Urinary bladder (tissue), 4 donors: ENCODE measurements at places on chromosomes 1 and 21. TPM values are rescaled to one million over a fixed set of nuclear protein-coding genes. Genes with fewer than 3 reads are reported as not detected.

DNA sequence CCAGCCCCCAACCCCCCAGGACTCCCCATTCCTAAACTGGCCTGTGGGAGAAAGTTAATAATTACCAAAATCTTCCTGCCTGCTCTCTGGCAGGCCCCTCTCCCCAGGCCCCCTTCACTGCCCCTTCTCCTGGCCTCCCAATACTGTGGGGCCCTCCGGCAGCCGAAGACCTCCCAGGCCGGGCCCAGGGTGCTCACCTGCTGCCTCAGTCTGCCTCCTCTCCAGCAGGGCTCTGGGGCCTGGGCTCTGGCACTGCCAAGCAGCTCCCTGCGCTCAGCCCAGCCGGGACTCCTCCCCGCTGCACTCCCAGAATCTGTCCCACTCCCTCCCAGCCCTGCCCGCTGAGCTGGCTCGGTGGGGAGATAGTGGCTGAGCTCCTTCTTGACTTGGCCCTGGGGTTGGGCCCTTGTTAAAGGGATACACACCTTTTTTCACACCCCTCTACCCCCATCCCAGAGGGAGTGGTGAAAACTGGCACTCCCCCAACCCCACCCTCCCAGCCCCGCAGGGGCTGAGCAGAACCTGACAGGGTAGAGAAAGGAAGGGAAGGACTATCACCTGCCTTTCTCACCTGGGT is at the start of gene S100A16:
TSS of gene S100A16 (minus strand) at position 383 of the 577 bp plus-strand sequence. CDS start 4,986 bp downstream, outside the sequence.
- DNase-seq, result no peak

- DNase-seq, result no peak
Observed at GRCh38 chr1:221664253-221664652, 77.6 kb downstream of the DUSP10 start.

DNA sequence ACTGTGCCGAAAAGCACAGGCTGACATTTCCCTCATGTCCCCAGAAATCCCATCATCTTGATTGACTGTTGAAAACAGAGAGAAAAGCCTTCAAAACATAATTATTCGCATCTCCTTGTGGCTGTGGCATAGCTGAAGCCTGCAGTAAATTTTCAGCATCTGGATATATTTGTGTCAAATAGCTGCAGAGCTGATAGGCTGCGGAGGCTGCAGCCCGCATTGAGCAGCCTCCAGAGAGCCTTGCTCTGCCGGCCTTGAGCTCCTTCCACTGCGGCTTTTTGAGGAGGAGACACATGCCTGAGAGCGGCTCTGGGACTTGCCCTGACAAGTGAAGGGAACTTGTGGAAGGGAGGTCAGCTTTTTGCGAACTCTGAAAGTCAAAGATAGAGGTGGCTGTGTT is 144.7 kb downstream of the RYR2 start:
- DNase-seq, result no peak

- no peak for DNase-seq
Observed at GRCh38 chr1:169844941-169845608, 48.6 kb downstream of the SCYL3 start.

DNA sequence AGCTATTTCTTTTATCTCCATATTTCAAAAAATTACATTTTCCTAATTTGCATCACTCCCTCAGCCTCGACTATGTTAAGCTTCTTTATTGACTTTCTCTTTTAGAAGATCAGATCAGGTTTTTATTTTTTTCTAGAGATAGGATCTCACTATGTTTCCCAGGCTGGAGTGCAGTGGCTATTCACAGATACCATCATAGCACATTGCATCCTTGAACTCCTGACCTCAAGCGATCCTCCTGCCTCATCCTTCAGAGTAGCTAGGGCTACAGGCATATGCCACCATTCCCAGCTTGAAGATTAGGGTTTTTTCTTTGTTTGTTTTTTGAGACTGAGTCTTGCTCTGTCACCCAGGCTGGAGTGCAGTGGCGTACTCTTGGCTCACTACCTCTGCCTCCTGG is 20.1 kb downstream of the UCK2 start:
- no peak for DNase-seq

- DNase-seq, result no peak
Observed at GRCh38 chr1:22048351-22049192, 3.9 kb upstream of the CDC42 start.

GRCh38 chr1:93723110-93723509 is 41.5 kb upstream of the BCAR3 start:
- no peak for DNase-seq

DNA sequence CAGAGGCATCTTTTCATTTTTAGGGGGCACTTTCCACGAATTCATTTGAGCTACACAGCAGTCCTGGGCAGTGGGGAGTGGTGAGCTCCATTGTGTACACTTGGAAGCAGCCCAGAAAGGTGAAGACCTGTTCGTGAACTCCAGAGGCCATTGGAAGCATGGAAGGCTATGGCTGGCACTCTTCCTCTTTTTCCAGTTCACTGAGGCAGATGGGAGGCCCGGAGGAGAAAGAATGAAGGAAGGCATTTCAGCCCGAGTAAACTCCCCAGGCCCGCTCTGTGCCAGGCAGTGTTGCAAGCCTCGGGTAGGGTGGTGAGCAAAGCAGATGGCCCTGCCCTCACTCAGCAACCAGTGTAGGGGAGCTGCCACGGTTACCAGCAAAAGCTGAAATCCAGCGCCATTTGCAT is 673 bp upstream of the DHCR24 start:
- DNase-seq, result no peak

- no peak for DNase-seq
Observed at GRCh38 chr1:89100412-89100811, 25.5 kb downstream of the GBP2 start.

GRCh38 chr1:92995441-92996430 is 34.5 kb upstream of the DIPK1A start:
- DNase-seq, result no peak

DNA sequence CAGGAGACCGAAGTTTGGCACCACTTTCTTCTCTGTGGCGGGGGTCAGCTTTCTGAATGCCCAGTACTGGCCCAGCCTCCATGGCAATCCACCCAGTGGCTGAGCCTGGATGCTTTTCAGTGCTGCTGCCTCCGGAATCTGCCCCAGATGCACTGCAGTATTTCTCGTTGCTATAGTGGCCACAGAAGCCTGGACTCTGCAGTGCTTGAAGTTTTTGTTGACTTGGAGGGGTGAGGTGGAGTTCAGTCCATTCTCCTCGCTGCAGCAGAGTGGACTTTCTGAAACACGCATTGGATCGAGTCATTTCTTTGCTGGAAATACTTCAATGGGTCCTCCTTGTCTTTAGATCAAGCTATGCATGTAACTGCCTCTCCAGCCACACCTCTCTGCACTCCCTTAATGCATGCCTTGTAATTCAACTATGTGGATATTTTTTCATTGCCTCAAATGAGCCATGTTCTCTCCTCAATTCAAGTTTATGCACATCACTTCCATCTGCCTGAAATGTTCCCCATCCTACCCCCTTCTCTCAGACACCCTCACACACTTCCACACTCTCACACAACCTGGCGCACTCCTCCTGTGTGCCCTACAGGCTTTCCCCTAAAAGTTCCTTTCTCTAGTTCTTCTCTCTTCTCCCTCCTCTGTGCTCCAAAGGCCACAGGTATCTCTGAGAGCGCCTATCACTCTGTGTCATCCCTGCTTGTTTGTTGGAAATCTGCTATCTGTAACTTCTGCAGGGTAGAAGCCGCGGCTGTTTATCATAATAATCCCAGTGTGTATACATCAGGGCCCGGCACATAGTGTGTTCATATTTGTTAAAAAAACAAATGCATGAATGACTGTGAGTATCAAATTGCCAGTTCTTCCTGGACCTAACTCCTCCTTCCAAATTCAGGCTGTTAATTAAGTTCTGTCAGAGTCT is 16.5 kb downstream of the ADAM30 start:
- DNase-seq, result no peak

- DNase-seq, result no peak
Observed at GRCh38 chr21:44706706-44707581, 4.4 kb downstream of the TSPEAR start.

Gene KCNC4
- 1.7 TPM for total RNA-seq

Gene MYOG
- total RNA-seq, result 12.7 TPM
